ENCODE measurements at places on chromosomes 11 and 22.

- no peak for DNase-seq
Observed at GRCh38 chr11:116466191-116466590, 306.6 kb downstream of the BUD13 start.

- DNase-seq: peak; percentile 77
Observed at GRCh38 chr22:30423301-30423958, 2.1 kb upstream of the MTFP1 start.

DNA sequence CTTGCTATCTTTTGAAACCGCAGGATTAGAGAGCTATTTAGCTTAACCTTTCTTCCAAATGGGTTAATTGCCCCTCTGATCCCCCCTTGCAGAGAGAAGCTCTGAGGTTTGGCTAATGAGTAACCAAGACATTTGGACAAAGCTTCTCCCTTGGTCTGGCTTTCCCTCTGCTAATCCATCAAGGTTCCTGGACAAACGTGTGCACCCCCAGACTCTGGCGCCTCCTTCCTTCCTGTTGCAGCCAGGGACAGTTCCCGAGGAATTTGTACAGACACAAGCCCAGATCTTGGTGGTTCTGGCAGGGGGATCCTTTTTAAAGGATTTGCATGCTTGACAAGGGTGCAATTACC, 1.6 kb downstream of the KIAA1671 start:
- DNase-seq: no peak

DNA sequence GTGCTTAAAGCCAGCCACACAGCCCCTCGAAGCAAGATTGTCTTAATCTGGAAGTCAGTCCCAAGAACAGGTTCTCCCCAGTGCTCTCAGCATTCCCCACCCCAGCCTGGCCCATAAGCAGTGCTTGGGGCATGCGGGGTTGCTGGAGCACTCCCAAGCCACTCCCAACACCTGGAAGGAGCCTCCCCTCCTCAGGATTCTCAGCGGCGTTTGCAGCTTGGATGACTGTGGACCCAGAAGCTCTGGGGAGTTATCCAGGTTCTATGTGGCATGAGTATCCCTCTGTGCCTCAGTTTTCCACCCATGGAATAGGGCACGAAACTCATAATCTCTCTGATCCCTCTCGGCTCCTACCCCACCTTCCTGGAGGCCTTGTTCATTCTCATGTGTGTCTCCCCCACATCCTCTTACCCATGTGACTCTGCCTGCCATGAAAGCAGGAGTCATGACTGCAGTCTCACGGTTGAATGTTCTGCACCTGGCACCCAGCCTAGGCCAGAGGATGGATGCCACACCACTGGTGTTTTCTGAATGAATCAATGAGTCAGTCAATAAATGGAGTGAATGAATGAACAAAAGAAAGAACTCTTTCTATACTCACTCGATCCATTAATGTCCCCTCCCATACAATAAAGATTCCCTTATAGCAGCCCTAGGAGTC, 33.4 kb upstream of the WNT7B start:
- DNase-seq: no peak

- peak; percentile 27 for DNase-seq
Observed at GRCh38 chr11:32894149-32894827, 1.7 kb downstream of the QSER1 start.

GRCh38 chr11:12106501-12106900, 3.9 kb upstream of the MICAL2 start:
- DNase-seq: no peak

DNA sequence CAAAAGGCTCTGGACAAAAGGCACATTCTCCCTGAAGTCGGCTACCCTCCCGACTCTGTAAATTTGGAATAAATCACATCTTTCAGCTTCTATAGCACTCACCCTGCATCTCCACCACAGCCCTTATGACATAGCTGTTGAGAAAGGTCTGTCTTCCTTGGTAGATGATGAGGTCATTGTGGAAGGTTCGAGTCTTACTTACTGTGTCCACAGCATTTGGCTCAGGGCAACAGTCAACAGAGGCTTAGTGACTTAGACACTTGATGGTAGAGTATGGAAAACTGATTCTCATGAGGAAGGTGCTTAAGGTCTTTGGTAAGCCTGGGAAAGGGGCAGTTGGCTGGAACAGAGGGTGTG, 45.6 kb downstream of the PTPRJ start:
- no peak for DNase-seq

DNA sequence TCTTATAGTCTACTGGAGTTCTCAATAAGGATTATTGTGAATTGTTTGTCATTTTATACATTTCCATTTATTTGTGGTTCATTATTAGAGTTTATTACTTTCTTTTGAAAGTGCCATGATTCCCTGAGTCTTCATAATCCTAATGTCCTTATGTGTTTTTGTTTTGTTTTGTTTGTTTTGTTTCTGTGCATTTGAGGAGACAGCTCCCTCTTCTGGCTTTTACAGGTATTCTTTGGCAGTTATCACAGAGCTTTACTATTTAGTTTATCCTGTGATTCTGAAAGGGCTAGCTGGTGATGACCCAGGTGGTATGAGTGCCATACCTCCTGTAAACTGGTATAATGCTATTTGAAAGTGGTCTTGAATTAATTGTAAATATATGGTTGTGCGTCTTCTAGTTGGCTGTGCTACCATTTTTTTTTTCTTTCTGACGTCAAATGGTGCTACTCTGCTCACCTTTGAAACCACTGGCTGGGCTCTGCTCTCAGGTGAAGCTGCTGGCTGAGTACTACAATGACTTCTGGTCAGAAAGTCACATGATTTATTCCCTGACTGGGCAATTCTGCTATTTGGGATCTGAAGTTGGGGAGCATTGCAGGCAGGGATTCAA, 751.2 kb downstream of the JRKL start:
- DNase-seq: no peak

Data from stimulated activated naive CD8-positive, alpha-beta T cell treated with anti-CD3 and anti-CD28 coated beads, Interleukin-15, Interleukin-2, amounts not matched to agents 100 U/mL and 50 U/mL, for 24 hours (primary cell).